NCI-H1436 treated with DMSO at 0.1 percent for 48 hours (cell line): ENCODE measurements at places on chromosomes 6 and 20.

- DNase-seq: no peak
These were observed 45.0 kb upstream of the MOXD1 start for GRCh38 chr6:132446141-132446854.

- no peak for DNase-seq
These were observed 39.5 kb upstream of the KIF16B start for GRCh38 chr20:16612706-16613105.

- DNase-seq: no peak
These were observed 519.9 kb downstream of the MAFB start for GRCh38 chr20:40168981-40169620.

- no peak for DNase-seq
These were observed 163.4 kb downstream of the UBE3D start for GRCh38 chr6:82902290-82902689.

DNA sequence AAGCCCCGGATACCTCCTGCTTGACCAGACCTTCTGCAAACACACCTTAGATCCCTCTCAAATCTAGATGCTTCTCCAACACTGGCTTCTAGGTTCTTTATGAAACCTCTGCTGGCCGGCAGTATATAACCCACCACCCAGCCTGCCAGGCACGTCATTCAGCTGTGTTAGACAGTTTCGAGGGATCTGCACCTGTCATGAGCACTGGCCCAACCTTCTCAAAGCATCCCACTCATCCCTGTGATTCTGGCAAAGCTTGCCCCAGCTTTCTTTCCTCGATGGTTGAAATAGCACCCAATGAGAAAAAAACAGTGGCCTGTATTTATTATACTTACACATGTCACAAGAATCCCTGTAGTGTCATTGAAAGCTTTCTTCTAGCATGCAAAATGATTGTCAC, 157.8 kb downstream of the MTHFD1L start:
- no peak for DNase-seq

- no peak for DNase-seq
These were observed 15.8 kb upstream of the FBXO9 start for GRCh38 chr6:53049415-53049814.

DNA sequence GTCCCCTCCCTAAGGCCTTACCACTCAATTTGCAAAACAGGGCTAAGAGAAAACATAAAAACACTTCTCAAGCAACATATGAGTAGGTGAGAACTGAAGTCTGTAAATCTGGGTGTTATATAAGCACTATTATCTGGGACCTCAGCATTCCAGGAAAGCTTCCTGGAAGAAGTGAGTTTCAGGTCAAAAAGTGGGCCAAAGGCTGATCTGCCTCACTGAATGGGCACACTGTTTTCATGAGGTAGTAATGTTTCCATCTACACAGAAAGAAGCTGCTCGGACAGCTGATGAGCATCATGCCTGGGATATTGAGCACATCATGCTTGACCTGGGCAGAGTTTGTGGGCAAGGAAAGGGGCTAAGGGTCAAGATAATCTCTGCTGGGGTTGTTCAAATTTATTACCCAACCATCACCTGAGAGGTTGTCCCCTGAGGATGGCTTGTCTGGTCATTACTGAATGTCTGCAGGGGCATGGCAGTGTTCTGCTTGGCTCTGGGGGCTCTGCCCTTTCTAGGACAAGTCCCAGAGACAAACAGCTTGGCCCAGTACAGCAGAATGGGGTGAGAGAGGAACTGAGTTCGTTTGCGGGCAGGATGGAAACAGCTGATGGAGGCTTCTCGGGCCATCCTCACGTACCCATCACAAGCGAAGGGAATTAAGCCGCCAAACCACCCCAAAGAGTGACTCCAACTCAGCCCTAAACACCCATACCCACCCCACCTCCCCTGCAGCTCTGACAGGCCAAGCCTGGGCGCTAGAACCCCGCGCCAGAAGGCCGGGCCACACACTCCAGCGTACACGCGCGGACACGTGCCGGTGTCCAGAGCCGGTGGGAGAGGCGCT, 1.2 kb upstream of the SYNJ2 start:
- DNase-seq: no peak

GRCh38 chr6:28137505-28137981, 4.1 kb upstream of the ZKSCAN8 start:
- no peak for DNase-seq

GRCh38 chr20:32010666-32011065, 428 bp downstream of the CCM2L start:
- DNase-seq: no peak

- DNase-seq: peak; percentile 30
These were observed 7.9 kb upstream of the GMNN start for GRCh38 chr6:24766680-24767462.

GRCh38 chr20:2000285-2000684, 6.4 kb upstream of the PDYN start:
- no peak for DNase-seq

DNA sequence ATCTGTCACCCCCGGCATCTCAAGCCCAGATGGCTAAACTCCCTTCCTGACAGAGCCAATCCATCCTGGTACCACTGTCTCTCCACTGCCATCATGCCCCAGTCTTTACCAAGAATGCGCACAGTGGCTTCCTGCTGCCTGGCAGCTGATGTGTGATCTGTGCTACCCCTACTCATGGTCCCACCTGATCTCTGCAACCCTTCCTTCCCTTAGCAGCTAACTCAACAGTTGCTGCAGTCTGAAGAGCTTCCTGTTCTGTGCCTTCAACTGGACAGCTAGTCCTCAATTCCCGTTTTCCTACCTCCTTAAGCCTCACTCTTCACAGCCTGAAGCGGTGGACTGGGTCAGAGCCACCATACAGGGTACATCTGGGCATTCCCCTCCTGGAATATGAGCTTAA, 7.6 kb upstream of the FAM83C start:
- no peak for DNase-seq

GRCh38 chr20:48354320-48354876, 473.4 kb downstream of the PREX1 start:
- DNase-seq: no peak

GRCh38 chr6:168318090-168318489, 1.5 kb downstream of the DACT2 start:
- DNase-seq: no peak

DNA sequence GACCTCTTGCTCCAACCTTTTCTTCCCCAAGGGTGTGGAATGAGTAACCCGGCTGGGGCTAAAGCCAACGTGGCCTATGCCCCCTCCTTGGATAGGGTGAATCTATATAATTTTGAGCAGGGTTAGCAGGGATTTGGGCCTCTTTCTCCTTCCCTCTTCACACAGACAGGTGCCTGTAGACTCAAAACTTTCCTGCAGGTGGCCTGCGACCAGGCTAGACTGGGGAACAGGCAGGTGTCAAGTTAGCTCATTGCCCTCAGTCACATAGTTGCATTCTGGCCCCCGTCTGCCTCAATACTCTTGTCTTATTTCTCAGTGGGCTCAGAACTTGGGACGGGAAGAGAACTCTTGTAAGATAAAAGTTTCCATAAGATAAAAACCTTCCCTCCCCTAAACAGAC, 243.0 kb downstream of the ATXN1 start:
- DNase-seq: no peak

- peak; percentile 93 for DNase-seq
These were observed 69.3 kb upstream of the SOX4 start for GRCh38 chr6:21524201-21524600.

- no peak for DNase-seq
These were observed 41.6 kb downstream of the ZBTB2 start for GRCh38 chr6:151349651-151350270.

- DNase-seq: no peak
These were observed 90.2 kb upstream of the TOX2 start for GRCh38 chr20:43824309-43825050.

GRCh38 chr20:14727485-14728150, 390.2 kb upstream of the FLRT3 start:
- no peak for DNase-seq

- no peak for DNase-seq
These were observed 1.5 kb upstream of the MTO1 start for GRCh38 chr6:73460056-73460455.

DNA sequence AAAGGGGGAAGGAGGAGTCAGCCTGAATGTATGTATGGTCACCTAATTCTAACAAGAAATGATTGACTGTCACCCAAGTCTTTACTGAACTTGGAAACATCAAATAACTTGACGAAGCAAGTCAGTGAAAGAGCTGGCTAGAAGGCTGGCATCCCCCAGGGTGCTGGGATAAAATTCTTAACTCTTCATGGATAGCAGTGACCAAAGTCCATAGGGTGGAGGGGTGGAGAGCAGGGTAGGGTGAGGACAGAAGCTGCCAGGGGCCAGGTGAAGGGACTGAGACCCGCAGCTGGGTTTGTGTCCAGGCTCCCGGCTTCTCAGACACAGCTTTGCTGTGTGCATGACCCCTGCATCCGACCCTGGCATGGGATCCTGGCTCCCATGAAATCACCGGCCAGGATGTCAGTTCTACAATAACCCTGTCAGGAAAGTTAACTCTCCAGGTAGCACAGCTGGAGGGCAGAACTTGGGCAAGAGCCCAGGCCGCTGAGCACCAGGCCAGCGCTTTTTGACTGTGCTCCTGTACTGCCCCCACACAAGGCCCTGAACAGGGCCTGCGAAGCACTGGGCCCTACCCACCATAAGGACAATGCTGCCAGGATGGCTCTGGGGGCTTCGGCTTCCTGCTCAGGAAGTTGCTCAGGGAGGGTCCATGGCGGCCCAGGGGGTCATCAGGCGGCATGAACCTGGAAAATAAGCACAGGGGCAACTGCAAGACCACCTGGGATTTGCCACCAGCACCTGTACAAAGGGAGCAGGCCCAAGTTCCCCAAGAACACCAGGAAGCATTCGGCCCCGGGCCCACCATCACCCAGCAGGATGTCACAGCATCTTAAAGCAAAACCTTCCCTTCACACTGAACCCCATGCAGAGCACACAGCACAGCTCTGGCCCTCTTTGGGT, 32.5 kb downstream of the ZC3H12D start:
- no peak for DNase-seq

DNA sequence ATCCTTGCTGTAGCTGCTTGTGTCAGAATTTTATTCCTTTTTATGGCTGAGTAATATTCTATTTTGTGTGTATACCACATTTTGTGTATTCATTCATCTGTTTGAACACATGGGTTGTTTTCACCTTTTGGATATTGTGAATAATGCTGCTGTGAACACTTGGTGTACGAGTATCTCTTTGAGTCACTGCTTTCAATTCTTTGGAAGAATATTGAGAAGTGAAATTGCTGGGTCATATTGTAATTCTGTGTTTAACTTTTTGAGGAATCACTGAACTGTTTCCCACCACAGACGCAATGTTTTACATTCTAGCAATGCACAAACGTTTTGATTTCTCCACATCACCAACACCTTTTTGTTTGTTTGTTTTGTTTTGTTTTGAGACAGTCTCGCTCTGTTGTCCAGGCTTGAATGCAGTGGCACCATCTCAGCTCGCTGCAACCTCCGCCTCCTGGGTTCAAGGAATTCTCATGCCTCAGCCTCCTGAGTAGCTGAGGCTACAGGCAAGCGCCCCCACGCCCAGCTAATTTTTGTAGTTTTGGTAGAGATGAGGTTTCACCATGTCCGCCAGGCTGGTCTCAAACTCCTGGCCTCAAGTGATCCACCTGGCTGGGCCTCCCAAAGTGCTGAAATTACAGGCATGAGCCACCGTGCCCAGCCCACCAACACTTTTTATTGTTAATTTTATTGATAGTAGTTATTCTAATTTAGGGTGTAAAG, 21.7 kb downstream of the CPXM1 start:
- no peak for DNase-seq

- no peak for DNase-seq
These were observed 36.5 kb downstream of the SULF2 start for GRCh38 chr20:47748823-47749222.

DNA sequence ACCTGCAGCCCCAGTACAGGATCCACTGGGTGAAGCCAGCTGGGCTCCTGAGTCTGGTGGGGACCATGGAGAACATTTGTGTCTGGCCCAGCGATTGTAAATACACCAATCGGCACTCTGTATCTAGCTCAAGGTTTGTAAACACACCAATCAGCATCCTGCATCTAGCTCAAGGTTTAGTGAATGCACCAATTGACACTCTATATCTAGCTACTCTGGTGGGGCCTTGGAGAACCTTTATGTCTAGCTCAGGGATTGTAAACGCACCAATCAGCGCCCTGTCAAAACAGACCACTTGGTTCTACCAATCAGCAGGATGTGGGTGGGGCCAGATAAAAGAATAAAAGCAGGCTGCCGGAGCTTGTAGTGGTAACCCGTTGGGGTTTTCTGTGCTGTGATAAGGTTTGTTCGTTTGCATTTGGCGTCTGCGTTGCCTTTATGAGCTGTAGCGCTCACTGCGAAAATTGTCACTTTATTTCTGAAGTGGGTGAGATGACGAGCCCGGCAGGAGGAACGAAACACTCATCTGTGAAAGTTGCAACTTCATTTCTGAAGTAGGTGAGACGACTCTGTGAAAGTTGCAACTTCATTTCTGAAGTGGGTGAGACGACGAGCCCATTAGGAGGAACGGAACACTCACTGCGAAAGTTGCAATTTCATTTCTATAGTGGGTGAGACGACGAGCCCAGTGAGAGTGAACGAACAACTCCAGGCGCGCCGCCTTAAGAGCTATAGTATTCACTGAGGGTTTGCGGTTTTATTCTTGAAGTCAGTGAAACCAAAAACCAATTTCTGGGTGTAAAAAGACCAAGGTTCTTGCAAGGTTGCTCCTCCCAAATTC, 31.1 kb downstream of the SERPINB6 start:
- DNase-seq: no peak

GRCh38 chr6:147508866-147509608, 547 bp downstream of the SAMD5 start:
- DNase-seq: no peak

- DNase-seq: no peak
These were observed 31.4 kb downstream of the GCLC start for GRCh38 chr6:53513519-53513966.

DNA sequence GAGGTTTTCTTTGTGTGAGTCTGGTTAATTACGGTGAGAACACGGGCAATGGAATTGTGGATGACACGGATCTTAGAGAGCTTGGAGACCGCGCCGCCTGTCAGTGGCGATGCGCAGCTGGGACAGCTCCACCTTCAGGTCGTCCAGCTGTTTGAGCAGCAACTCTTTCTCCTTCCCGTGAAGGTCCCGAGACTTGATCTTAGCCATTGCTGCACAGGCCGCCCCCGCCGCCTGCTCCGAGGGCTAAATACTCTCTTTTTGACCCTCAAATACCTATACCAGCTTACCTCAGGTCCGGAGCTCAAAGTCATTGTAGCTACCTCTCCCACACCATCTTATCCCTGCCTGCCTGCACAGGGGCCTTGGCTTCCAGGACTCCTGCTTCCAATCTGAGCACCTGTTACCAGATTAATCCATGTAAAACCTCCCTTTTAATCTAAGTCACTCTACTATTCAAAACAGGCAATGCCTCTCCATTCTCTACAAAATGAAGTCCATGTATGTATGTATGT, 100.2 kb downstream of the PREP start:
- no peak for DNase-seq

GRCh38 chr20:15619341-15619740, 953.9 kb downstream of the KIF16B start:
- no peak for DNase-seq

GRCh38 chr6:28152531-28152930, 10.8 kb downstream of the ZKSCAN8 start:
- DNase-seq: no peak

DNA sequence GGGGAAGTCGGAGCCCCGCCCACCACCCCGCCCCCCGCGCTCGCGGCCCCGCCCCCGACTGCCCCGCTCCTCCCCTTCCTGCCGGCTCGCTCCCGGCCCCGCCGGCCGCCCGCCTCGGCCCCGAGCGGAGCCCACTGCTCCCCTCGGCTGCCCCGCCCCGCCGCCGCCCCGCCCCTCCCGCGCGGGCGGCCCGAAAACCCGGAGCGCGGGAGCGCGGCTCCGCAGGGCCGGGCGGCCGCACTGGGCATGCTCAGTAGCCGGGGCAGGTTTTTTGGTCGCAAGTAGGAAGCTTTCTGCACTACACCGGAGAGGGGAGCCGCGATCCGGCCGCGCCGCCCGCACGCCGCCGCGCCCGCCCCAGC, at the start of gene CDYL:
CDYL (plus strand) TSS at position 274 of the 362 bp plus-strand sequence. CDS start 380 bp downstream, outside the sequence.
- DNase-seq: peak; percentile 30
